ENCODE measurements at places on chromosomes 7 and 10.

- DNase-seq, result no peak
Observed at GRCh38 chr10:76401006-76401405, 969.6 kb downstream of the LRMDA start.

- no peak for DNase-seq
Observed at GRCh38 chr7:140541176-140541512, 61.8 kb upstream of the MKRN1 start.

- DNase-seq, result no peak
Observed at GRCh38 chr10:68560186-68560942, at the start of gene TET1. TSS of gene TET1 (plus strand) at chr10:68560337. CDS start at chr10:68572339, 12,002 bp downstream.

DNA sequence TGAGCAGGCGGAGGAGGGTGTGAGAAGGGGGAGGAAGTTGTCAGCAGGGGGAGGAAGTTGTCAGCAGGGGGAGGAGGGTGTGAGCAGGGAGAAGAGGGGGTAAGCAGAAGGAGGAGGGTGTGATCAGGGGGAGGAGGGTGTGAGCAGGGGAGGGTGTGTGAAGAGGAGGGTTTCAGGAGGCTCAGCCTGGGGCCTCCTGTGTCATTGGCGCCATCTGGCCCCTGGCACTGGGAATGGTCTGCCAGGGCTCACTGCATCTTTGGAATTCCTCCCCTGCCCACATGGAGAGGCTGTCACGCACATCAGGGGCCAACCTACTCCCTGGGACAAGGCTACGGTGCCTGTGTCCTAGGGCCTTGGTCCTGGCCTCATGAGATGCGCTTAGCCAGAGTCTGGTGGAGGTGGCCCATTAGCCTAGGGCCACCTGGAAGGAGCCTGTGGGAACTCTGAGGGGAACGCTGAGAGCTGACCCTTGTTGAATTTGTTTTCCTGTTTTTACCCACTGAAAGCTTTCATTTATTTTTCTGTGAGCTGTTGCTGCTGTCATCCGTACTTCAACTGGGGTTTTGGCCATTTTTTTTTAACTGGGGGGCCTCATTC, 18.0 kb downstream of the CAMK2B start:
- no peak for DNase-seq

DNA sequence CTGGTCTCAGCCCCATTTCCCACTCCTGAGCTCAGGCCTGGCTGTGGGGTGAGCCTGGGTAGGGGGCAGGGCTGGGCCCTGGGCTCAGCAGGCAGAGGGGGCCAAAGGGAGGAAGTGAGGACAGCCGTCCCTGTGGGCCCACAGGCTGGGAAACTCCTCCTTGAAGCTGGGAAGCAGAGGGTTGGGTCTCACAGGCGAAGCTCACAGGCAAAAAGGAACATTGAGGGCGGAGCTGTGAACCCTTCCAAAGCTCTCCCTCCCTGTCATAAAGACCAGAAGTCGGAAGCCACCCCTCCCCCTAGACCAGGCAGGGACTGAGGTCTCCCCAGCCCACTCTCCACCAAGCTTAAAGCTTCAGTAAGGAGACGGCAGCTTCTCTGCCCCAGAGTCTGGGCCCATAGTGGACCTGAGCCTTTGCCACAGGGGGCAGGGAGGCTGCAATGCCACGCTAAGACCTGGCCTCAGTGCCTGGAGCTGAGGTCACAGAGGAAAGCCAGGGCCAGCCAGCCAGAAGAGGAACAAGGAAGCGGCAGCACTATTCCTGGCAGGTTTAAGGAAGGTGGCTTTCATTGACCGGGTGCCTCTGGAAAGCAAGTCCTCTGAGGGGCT, 1.0 kb upstream of the KCP start:
- DNase-seq, result no peak

GRCh38 chr7:142537760-142538159, 211.5 kb upstream of the PRSS1 start:
- DNase-seq, result no peak

DNA sequence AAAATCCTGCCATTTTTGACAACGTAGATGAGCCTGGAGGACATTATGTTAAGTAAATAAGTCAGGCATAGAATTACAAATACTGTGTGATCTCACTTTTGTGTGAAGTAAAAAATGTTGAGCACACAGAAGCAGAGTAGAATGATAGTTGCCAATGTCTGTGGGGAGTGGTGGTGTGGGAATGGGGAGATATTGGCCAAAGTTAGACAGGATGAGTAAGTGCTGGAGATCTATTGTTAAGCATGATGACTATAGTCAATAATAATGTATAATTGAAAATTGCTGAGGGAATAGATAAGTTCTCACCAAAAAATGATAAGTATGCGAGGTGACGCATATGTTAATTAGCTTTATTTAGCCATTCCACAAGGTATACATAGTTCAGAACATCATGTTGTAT, 92.0 kb downstream of the GPR85 start:
- DNase-seq, result no peak

- DNase-seq, result no peak
Observed at GRCh38 chr10:118712930-118713634, 41.7 kb downstream of the CACUL1 start.

DNA sequence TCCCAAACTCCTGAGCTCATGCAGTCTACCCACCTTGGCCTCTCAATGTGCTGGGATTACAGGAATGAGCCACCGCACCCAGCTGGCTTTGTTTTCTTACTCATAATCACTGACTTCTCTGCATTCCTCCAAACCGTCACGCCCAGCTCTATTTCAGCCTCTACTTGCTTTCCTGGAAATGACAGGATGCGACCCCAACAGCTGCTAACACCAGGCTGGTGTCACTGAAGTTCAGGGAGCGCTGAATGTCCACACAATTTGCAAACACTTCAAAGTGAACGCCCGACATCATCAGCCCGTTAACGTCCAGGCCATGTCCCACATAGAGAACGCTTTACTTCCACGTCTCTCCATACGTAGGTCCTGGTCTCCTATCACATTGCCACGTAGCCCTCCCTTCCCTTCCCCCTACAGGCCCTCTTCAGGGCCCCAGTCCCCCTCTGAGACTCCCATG, 12.8 kb upstream of the PROSER2 start:
- DNase-seq, result no peak

DNA sequence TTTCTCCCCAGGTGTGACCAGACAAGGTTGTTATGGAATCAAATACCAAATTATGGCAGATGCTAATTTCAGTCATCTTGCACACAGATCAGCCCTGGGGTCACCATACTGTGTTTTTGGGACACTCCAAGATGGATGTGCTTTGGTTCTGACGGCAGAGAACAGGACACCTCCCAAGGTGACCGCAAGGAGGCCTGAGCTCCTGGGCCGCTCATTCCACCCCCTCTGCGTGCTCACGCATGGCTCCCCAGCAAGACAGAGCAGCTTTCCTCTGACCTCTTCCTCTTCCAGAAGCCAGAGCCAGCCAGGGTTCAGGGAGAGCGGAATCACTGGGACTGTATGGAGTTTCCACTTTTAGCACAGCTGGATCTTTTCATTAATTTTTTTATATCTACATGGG, 402.8 kb downstream of the DNAJB6 start:
- DNase-seq, result no peak

DNA sequence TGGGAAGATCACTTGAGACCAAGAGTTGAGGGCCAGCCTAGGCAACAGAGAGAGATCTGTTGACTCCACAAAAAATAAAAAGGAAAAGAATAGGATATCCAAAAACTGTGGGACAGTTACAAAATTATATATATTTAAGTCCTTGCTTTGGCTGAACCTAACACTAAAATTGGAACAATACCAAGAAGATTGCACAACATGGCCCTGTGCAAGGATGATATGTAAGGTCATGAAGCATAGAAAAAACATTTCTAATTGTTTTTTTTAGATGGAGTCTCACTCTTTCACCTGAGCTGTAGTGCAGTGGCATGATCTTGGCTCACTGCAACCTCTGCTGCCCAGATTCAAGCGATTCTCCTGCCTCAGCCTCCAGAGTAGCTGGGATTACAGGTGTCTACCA, 139.0 kb downstream of the TPST1 start:
- DNase-seq, result no peak

DNA sequence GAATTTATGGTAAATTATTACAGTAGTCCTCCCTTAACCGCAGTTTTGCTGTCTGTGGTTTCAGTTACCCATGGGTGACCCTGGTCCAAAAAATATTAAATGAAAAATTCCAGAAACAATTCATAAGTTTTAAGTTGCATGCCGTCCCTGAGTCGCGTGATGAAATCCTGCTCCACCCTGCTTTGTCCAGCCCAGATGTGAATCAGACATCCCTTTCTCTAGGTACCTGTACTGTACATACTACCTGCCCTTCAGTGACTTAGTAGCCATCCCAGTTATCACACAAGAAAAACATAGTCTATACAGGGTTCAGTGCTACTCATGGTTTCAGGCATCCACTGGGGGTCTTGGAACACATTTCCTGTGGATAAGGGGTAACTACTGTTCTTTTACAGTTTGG, 20.5 kb upstream of the RHEB start:
- no peak for DNase-seq

DNA sequence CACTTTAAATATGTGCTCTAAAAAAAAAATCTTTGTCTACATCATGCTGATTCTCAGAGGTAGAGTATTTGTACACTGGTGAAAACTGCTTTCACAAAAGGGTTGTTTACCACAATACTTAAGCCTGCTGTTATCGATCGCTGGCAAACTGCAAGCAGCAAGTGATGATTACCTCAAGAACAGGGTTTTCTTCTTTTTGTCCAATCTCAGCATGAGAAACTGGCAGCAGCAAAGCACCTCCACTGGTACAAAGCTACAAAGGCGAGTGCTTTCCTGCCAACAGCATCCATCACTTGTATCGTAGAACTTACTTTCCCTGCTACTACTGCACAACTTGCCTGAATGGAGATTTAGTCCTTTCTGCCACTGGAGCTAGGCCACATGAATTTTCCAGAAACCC, 276.5 kb downstream of the DGKB start:
- no peak for DNase-seq

- no peak for DNase-seq
Observed at GRCh38 chr10:30705625-30706149, 76.1 kb upstream of the LYZL2 start.

DNA sequence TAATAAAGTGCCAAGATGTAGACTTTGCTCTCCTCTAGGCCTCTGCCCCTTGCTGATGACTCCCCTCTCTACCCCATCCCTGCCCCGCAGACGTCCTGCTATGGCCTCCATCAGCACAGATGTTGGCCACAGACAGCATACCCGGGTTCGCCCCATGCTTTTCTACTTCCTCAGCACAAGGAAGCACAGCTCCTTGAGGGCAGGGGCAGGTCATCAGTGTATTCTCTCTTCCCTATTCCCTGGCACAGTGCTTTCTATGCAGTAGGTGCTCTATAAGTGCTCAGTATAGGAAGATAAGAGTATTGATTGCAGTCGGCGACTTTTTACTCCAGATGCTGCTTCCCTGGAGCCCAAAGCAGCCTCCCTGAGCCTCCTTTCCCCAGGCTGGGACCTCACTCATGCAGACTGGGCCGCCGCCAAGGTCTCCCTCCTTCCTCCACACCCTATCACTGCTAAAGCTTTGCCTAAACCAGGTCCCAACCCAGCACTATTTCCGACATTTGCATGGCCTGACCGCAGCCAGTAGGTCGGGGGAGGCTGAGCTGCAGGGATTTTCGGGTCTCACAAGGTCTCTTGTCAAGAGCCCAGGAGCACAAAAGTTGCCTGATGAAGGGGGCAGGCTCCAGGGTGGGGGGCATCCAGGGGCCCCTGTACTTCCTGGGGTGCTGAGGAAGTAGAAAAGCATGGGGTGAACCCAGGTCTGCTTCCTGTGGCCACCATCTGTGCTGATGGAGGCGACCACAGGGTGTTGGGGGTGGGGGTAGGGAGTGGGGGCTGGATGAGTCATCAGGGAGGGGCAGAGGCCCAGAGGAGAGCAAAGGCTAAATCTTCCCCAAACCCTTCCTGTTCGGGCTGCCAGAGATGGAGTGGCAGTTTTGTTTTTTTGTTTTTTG, 8.0 kb downstream of the CALHM3 start:
- peak; percentile 81 for DNase-seq

DNA sequence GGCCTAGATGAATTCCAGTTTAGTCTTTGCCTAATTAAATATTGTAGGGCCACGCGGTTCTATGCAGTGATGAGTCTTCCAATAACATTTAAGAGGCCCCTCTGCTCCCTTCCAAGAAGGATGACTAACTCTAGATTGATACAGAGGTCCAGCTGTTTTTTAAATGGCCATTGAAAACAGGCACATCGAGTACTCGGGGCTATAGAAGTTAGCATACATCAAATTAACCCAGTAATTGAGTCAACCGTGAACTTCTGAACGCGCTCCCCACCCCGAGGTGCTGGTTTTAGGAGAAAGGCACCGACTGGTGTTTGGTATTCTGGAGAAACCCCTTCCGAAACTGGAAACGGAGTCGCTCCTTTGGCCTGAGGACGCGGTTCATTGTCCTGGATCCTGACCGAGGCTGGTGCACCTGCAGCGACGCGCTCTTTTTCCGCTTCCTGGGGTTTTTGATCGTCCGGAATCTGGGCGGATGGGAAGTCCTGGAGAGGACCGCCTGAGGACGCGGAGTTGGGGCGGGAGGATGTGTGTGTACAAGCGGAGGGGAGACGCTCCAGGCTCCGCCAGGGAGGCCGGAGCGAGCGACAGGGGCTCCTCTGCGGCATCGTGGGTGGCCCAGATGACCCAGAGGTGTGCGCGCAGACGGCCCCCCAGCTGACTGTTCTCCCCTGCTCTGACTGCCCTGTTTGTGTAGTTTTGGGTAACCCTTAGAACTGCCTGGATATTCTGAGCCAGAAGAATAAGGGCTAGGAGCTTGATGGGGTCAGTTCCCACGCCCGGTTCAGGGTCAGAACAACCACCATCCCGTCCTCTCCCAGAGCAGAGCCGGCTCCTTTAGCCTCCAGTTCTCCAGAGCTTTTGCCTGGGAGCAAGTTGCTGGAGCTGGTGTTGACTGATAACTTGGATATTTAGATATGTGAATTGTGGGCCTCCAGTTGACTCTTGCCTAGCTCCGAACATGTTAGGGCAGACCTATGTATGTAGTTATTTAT, 711 bp downstream of the FAM221A start:
- peak; percentile 6 for DNase-seq

- DNase-seq, result no peak
Observed at GRCh38 chr7:139557857-139558581, 34.5 kb downstream of the CLEC2L start.

- DNase-seq, result no peak
Observed at GRCh38 chr10:10596256-10596655, 421.4 kb upstream of the CELF2 start.

- DNase-seq, result no peak
Observed at GRCh38 chr7:130365511-130366441, 14.5 kb upstream of the CPA1 start.

GRCh38 chr10:132479603-132480221, 57.9 kb upstream of the INPP5A start:
- no peak for DNase-seq

- DNase-seq, result no peak
Observed at GRCh38 chr7:74561898-74562613, 95.5 kb upstream of the GTF2I start.

GRCh38 chr7:3995187-3995586, 686.9 kb upstream of the FOXK1 start:
- DNase-seq, result no peak

DNA sequence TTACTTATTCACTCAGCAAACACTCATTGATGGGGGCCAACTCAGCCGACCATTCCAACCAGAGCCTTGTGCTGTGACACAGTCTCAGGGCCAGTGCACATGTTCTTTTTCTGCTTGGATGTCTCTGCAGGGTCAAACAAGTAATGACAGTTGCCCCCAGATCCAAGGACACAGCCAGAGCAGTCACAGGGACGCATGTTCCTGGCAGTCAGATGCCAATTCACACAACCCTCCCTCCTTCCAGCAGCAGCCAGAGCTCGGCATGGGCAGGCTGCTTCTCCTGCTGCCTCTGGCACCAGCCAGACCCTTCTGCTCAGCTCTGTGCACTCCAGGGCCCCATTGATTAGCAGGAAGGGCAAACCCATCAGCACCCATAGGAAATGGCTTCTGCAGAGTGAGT, 20.3 kb downstream of the DRGX start:
- DNase-seq, result no peak
